Endothelial cell (in vitro differentiated cells): ENCODE measurements at places on chromosomes 13 and 19.

- DNase-seq: no peak
These were observed 31.4 kb downstream of the PPP5C start for GRCh38 chr19:46378268-46378667.

DNA sequence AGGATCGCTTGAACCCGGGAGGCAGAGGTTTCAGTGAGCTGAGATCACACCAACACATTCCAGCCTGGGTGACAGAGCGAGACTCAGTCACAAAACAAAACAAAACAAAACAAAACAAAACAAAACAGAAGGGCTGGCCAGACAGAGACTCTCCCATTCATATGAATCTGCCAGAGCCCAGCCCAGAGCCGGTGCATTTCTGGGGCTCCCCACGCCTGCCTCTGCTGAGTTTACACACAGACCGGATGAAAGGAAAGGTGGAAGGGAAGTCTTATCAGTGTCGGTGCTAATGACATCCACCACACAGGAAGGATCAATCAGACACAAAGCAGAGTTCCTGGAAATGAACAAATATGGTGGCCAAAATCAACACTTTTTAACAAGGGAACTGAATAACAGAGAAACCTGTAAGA is 6.8 kb downstream of the TRAPPC6A start:
- DNase-seq: peak; percentile 59

- DNase-seq: no peak
These were observed 10.6 kb upstream of the CYSLTR2 start for GRCh38 chr13:48643159-48643558.

DNA sequence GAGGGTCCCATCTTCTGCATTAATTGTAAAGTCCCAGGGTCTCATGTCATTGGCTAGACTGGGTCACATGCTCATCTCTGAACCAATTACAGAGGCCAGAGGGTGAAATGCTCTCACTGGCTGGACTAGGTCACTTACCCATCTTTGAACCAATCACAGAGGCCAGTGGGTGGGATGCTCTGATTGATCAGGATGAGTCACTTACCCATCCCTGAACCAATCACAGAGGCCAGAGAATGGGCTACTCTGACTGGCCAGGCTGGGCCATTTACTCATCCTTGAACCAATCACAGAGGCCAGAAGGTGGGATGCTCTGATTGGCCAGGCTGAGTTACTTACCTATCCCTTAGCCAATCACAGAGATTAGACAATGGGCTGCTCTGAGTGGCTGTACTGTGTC is 5.3 kb downstream of the MISP start:
- no peak for DNase-seq

- DNase-seq: no peak
These were observed 276.4 kb upstream of the EDNRB start for GRCh38 chr13:78194904-78195639.

DNA sequence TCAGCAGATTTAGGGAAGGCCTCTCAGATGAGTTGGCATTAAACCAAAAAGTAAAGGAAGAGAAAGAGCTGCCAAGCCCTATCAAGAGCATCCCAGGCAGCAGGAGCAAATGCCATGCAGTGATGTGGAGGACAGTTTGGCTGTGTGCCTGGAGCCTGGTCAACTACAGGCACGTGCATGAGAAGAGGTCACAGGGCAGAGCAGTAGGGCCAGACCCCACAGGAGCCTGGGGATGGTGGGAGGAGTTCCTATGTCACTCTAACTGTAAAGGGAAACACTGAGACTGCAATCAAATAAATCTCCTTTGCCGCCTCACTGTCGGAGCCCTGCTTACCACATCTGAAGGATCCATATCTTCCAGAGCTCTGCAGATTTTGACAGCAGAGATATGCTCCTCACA is 240.5 kb downstream of the ENOX1 start:
- no peak for DNase-seq

DNA sequence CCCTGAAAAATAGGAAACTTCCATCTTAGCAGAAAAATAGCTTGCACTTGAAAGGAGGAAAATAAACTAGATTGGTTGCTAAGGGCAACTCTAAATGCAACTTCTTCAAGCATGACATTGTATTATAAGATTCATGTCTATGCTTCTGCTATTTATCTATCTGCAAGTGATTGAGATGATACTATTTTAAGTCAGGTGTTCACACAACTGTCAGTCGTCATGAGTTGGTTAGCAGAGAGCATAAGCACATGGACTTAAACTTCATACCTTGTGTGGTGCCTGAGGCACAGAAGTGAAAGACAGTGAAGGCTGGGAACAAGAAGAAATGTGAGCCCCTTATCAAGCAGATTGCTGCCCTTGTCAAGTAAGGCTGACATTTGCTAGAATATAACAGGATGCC is 82.9 kb downstream of the SLITRK5 start:
- no peak for DNase-seq

DNA sequence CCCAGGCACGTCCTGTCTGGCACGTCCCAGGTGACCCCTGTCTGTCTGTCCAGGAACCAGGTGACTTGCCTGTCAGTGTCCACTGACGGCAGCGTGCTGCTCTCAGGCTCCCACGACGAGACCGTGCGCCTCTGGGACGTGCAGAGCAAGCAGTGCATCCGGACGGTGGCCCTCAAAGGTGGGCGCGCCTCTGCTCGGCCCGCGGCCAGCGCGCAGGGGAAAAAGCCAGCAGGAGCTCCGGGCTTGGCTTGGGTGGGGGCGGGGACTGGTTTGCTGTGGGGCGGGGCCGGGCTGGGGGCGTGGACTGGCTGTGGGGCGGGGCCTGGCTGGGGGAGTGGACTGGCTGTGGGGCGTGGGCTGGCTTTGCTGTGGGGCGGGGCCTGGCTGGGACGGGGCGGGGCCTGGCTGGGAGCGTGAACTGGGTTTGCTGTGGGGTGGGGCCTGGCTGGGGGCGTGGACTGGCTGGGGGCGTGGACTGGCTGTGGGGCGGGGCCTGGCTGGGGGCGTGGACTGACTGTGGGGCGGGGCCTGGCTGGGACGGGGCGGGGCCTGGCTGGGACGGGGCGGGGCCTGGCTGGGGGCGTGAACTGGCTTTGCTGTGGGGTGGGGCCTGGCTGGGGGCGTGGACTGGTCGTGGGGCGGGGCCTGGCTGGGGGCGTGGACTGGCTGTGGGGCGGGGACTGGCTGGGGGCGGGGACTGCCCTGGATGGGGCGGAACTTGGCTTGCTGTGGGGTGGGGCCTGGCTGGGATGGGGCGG is 7.2 kb downstream of the WDR18 start:
- DNase-seq: peak; percentile 60

- DNase-seq: no peak
These were observed 163.5 kb downstream of the KATNAL1 start for GRCh38 chr13:30143666-30144400.

GRCh38 chr13:102657630-102658029 is 37.2 kb downstream of the METTL21C start:
- no peak for DNase-seq

DNA sequence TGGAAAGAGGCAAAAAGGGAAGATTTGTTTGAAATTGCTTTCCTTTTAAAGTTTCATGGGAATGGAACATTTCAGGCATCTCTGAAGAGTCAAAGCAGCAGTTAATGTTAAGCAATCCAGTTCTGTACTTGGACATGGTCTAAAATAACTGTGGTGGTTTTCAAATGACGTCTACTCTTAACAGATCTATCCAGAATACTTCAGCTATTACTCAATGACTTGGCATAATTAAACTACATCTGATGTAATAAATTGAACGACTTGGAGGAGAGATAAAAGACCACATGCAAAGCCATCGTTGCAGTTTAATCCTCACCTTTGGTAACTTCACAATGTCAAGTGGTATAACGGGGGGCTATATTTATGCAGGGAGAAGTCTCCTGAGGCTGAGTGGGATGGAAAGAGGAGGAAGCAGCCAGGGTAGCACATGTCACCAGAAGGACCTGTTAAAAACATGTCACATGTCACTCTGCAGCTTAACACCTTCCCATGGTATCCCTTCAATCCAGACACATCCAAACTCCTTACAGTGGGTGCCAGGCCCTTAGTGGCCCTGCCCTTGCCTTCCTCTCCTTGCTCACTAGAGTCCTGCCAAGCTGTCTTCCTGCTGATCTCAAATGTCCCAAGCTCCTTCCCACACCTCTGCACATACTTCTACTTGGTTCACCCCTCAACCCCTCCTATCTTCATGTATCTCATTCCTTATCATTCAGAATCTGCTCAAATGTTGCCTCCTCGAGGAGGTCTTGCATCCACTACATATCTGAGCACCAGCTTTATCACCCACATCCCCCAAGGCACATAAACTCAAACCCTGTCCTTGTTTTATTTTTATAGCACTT is 327.8 kb downstream of the SUCLA2 start:
- no peak for DNase-seq

GRCh38 chr19:10818301-10819123 is 17.5 kb downstream of the TMED1 start:
- DNase-seq: no peak

DNA sequence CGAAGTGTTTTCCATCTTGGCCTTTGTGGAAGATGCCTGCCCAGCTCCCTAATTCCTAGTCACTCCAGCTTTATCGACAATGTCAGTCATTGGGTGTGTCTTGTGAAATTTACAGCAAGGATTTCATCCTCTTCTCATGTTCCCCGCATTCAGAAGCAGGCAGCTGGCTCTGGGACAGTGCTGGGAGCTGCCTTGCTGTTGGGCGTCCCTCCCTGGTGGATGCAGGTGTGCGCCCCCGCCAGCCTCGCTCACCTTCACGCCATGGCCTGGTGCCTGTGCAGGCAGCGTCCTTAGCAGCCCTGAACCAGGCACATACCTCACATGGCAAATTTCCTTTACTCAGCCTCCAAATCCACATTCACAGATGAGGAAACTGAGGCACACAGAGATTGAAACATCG is 39.7 kb upstream of the TFDP1 start:
- no peak for DNase-seq

GRCh38 chr13:111575276-111575675 is 254.8 kb downstream of the TEX29 start:
- no peak for DNase-seq
